CD4-positive, alpha-beta T cell treated with Interleukin-10 for 1 hour (primary cell): ENCODE measurements at places on chromosomes 6 and 20.

DNA sequence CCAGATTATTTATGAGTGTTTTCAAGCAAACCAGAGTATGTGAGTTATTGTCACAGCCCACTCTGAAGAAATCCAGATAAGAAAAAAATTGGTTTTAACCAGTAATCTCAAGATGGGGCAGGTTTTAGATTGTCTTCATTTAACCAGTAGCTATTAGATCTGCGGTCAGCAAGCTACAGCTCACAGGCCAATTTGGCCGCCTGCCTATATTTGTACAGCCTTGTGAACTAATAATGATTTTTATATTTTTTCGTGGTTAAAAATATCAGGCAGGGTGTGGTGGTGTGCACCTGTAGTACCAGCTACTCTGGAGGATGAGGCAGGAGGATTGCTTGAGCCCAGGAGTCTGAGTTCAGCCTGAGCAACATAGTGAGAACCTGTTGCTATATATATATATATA is 5.0 kb downstream of the FAM209B start:
- DNase-seq: no peak

- no peak for DNase-seq
These were observed 44.0 kb downstream of the SMPDL3A start for GRCh38 chr6:122833021-122833491.

- no peak for DNase-seq
These were observed 166.5 kb downstream of the SMOC2 start for GRCh38 chr6:168607272-168608112.

GRCh38 chr20:43408848-43409576 is 48.7 kb upstream of the SRSF6 start:
- no peak for DNase-seq

GRCh38 chr6:69487688-69488087 is 309.1 kb downstream of the LMBRD1 start:
- DNase-seq: no peak

- no peak for DNase-seq
These were observed 448.0 kb downstream of the TENT5A start for GRCh38 chr6:81304466-81304865.

DNA sequence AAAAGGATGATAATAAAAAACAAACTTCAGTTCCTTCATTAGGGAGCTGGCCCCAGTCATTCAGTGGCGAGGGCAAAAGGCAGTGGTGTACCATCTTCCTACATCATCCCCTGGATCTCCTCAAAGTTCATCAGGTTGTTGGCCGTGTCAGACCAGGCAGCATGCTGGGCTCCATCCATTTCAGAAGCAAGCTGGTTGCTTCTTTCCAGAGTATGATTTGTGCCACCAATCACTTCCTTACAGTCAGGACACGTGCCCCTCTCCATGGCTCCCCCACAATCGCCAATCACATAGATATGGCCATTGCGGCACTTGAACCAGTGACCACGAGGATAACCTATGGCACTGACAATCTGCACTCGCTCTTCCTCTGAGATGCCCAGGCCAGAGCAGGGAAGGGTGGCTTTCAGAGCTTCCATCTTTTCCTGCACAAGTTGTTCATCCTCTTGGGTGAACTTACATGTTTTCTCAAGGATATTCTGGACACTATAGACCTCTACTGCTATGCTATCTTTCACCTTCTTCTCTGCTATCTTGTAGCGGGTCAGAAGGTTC is 28.0 kb downstream of the DDX27 start:
- no peak for DNase-seq

DNA sequence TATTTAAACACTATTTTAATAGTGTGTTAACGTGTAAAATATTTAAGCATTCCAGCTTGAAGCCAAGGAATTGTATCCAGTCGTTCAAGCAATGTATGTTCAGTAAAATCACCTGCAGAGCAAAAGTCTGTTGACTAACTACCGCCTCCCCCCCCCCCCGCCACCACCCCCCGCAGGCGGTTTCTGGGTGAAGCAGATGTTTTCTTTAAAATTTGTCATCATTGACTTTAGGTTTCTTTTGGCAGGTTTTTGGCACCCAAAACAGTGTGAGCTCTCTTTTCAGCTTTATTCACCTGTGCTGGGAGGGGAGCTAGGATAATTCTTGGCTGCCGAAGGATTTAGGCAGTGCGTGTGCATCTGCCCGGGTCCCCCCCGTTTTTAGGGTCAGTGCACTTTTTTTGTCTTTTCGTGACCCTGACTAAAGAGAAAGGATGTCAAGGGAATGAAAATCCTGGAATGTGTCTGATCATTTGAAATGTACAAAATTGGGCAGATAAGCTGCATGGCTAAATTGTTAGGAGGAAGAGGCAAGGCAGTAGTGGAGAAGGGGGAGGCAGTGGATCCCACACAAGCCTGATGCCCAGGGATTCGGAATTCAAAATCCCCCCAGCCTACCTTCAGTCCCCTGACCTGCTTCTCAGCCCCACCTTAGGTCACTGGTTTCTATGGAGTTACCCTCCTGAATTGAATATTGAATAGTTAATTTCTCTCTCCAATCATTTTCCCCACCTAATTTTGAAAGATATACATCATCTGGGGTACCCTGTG is 1.1 kb downstream of the EDN1 start:
- no peak for DNase-seq
